Inflammatory macrophage treated with lipopolysaccharide for 1 hour (primary cell): ENCODE measurements at places on chromosomes 7 and 10.

GRCh38 chr7:139455789-139456188 lies 27.7 kb downstream of the KLRG2 start:
- DNase-seq: no peak

DNA sequence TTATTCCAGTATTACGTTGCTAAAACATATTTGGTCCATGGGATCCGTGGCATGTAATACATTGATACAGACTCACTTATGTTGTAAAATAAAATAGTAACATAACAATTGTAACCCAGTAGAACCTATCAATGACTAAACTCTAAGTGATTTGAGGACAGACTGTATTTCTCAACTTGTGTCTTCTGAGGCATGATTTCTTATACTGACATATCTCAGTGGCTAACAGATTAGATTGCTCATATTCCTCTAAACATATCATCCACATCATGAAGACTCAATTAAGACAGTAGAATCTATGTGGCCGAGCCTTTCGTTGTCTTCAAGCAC lies 72.3 kb downstream of the CREB5 start:
- no peak for DNase-seq

- no peak for DNase-seq
Measured at GRCh38 chr10:14349081-14349480, 18.4 kb upstream of the FRMD4A start.

DNA sequence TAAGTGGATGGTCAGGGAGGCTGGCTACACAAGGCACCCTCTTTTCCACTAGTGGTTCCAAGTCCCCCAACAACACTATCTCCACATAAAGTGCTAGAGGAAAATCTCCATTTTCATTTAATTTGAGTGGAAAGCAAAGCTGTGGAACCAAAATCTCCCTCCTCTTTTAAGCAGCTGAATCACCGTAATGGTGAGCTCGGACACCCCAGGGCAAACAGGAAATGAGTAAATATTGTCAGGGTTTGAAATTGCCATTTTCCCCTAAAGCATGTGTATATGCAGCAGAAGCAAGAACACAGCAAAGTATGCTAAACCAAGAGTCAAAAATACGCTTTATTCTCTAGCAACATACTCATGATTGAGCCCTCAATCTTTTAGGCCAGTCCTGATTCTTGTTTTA lies 143.7 kb downstream of the GPAM start:
- DNase-seq: no peak

DNA sequence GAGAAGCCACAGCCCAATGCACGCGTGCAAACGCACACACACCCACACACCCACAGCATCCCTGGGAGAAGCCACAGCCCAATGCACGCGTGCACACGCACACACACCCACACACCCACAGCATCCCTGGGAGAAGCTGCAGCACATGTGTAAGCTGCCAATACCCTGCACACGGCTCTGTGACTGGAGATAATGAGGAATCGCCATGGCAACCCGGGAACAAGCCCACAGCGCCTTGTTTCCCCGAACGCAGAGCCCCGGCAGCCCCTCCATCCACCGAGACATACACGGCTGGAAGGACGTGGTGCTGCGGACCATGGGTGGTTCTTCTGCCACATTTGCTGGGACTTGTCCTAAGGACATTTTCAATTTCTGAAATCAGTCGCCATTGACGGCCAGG lies 221.3 kb downstream of the PTPRN2 start:
- no peak for DNase-seq

GRCh38 chr10:17226891-17227303 lies 1.1 kb upstream of the VIM start:
- peak; percentile 28 for DNase-seq

GRCh38 chr7:117750612-117751563 lies 122.4 kb downstream of the CTTNBP2 start:
- DNase-seq: peak; percentile 40

DNA sequence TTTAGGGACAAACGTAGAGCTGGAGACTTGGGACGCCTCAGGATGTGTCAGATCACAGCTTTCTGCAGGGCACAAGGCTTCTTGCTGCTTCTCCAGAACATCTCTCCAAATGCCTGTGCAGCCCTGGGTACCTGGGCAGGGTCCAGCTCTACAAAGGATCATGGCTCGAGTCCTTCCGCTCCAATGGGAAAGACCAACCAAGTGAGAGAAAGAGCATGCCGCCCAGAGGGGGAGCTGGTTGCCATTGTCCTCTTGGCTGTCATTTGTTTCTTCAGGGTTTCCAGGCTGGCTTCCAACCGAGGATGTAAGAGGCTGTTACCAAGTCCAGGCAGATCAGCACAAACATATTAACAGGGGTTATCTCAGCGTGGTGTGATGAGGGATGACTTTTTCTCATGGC lies 5.6 kb upstream of the LEP start:
- no peak for DNase-seq

DNA sequence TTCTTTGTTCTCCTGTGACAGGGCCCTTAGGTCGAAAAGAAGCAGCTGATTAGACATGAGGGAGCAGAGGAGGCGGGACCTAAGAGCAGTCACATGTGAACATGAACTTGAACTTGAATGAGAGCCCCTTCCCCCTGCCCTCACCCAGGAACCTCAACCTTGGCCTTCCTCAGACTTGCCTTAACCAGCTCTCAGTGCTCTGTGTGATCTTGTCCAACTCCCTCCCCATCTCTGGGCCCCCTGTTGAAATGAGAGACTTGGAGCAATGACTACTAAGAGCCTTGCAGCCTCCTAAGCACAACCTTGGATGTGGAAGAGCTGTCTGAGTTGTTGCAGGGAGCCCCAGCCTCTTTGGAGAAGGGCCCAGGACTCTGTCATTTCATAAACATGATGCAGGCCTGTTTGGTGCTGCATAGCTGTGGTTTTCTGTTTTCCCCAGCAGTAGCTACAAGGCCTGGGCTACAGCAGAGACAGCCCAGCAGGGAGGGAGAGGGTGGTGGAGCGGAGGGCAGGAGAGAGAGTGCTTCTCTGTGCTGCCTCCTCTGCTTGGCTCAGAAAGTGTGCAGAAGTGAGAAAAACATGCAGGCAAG lies 123.9 kb upstream of the ZMIZ1 start:
- no peak for DNase-seq

- no peak for DNase-seq
Measured at GRCh38 chr7:44081266-44081748, 1.0 kb downstream of the POLM start.

GRCh38 chr7:108634535-108634934 lies 64.9 kb downstream of the DNAJB9 start:
- DNase-seq: no peak

DNA sequence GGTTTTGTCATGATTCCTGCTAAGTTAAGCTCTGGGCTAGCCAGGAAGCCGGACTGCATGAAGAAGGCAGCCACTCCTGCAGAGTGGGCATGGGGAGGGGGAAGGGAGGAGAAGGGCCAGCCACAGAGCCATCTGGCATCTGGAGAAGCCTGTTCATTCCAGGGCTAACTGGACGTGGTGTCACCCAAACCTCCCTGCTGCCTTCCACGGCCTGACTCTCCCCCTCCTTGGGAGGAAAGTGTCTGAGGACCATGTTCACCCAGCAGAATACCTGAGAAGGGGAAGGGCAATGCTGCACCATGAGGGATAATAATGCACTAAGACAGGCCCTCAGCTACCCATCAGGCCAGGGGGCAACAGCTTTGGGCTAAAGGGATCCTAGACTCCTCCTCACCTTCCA lies 15.4 kb downstream of the AQP1 start:
- DNase-seq: no peak

GRCh38 chr10:64334084-64334483 lies 812.9 kb downstream of the REEP3 start:
- no peak for DNase-seq

- DNase-seq: no peak
Measured at GRCh38 chr10:74013004-74013403, 15.1 kb downstream of the VCL start.

DNA sequence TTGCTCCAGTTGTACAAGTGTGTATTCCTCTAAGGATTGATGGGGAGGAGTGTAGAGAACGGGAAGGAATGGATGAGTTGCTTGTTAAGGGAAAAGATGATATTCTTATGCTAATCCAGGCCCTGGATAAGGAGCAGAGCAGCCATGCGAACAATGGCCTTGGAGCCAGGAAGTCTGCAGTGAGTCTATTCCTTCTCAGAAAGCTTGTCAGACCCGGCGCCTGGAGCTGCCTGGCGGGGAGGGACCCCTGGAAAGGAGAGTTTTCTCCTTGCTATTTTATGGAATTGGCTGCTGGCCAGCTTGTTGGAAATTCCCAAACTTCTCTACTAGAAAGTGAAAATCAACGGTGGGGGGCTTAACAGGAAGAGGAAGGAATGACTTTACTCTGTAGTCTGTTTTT lies 89.1 kb downstream of the MMRN2 start:
- DNase-seq: no peak

- DNase-seq: no peak
Measured at GRCh38 chr7:120792861-120793130, 65.1 kb downstream of the TSPAN12 start.

DNA sequence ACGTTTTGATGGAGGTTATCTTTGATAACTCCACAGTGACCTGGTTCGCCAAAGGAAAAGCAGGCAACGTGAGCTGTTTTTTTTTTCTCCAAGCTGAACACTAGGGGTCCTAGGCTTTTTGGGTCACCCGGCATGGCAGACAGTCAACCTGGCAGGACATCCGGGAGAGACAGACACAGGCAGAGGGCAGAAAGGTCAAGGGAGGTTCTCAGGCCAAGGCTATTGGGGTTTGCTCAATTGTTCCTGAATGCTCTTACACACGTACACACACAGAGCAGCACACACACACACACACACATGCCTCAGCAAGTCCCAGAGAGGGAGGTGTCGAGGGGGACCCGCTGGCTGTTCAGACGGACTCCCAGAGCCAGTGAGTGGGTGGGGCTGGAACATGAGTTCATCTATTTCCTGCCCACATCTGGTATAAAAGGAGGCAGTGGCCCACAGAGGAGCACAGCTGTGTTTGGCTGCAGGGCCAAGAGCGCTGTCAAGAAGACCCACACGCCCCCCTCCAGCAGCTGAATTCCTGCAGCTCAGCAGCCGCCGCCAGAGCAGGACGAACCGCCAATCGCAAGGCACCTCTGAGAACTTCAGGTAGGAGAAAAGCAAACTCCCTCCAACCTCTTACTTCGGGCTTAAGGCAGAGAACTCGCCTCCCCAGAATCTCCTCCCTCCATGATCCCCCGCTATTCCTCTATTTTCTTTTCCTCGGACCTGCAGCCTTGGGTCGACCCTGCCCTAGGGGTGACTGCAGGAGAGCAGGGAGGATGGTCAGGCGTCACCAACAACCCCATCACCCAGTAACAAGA lies at the start of gene SERPINE1:
Gene SERPINE1 (plus strand): TSS at position 454 of the 809 bp plus-strand sequence. CDS start 1,290 bp downstream, outside the sequence.
- DNase-seq: peak; percentile 90

GRCh38 chr7:105655067-105655466 lies 73.8 kb upstream of the EFCAB10 start:
- no peak for DNase-seq

GRCh38 chr7:155889636-155890511 lies 77.6 kb upstream of the SHH start:
- DNase-seq: no peak

GRCh38 chr10:45649296-45649695 lies 23.3 kb downstream of the ZFAND4 start:
- no peak for DNase-seq

DNA sequence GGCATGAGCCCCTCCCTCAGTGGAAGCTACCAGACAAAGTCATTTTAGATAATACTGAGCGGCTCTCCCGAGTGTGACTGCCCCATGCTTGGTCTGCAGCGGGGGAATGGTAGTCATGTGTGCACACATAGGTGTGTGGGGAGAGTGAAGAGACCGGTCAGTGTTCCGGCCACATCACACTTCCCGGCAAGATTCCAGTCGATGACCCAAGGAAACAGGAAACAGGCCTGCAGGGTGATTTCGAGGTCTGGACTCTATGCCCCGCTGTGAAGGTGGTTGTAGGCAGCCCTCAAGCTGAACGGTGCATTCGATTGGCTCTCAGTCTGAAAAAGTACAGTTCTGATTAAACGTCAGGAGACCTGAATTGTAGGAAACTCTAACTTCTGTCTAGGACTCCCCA lies 73.2 kb downstream of the SYPL1 start:
- no peak for DNase-seq

DNA sequence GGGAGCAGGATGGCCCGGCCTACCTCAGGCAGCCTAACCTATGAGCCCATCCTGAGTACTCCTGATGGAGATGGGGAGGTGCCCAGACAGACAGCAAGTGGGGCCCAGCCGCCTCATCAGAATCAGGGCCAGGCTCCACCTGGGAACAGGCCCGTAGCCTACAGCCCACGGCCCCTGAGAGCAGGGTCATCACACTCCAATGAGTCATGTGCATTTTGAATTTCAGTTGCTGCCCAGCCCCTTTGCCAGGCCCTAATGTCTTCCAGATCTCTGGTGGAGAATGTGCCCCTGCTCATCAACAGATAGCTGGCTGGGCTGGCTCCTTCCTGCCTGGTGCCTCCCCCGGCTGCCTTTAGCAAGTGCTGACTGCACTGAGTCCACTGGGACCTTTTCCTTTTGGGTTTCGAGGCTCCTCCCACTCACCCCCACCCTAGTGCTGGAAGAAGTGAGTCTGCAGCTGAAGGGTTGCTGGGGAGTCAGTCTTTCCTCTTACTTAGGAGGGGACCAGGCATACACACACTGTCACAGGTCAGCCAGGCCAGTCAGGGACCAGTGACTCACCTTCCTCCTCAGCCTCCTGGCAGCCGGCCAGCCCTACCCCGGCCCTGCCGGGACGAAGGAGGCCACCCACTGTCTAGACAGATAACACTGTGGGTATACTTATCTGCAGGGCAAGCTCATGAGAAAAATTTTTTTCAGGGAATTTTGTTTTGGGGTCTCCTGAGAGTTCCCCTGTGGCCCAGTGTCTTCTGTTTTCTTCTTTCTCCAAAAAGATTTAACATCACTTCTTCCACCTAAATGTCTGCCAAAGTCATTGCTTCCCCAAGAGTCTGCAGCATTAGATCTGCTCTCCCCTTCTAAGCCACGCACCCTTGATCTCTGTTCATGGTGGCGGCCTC lies 9.1 kb upstream of the ASIC3 start:
- peak; percentile 74 for DNase-seq

- no peak for DNase-seq
Measured at GRCh38 chr10:83343676-83344075, 795.6 kb upstream of the GHITM start.

GRCh38 chr7:25754751-25755150 lies 397.2 kb upstream of the NFE2L3 start:
- DNase-seq: no peak

DNA sequence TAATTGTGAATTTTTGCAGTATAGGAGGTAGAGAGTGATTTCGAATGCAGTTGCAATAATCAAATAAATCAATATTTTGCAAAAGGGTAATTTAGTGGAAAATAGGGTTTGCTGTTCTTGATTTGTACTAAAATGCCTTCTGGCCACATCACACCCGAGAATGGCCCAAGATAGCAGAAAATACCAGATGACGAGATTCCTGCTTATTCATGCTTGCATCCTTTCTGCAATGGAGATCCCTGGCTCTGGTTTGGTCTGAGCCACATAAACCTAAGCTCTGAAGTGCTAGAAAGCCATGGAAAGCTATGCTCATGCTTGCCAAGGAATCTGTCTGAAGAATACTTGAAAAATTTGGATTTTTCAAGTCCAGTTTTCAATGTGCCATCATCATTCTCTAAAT lies 634.2 kb upstream of the COBL start:
- DNase-seq: no peak

DNA sequence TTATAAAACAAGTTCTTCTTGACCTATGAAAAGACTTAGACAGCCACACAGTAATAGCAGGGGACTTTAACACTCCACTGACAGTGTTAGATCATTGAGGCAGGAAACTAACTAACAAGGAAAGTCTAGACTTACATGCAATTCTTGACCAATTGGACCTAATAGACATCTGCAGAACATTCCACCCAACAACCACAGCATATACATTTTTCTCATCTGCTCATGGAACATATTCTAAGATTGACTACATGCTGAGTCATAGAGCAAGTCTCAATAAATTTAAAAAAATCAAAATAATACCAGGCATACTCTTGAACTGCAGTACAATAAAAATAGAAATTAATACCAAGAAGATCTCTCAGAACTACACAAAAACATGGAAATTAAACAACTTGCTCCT lies 219.5 kb upstream of the HPS1 start:
- DNase-seq: no peak
